ENCODE measurements at places on chromosomes 5 and 9. TPM values are rescaled to one million over a fixed set of nuclear protein-coding genes. Genes with fewer than 3 reads are reported as not detected.

GRCh38 chr9:12993466-12993865, 218.6 kb downstream of the LURAP1L start:
- peak; percentile 95 for DNase-seq
- no peaks in the 10 kb centered on the region for H3K4me1 ChIP-seq
- H3K36me3 ChIP-seq, result no peaks in the 10 kb centered on the region
- H3K27me3 ChIP-seq, result no peaks in the 10 kb centered on the region
- H3K27ac ChIP-seq, result no peak overlapping the region
- H3K4me3 ChIP-seq, result no peak overlapping the region

DNA sequence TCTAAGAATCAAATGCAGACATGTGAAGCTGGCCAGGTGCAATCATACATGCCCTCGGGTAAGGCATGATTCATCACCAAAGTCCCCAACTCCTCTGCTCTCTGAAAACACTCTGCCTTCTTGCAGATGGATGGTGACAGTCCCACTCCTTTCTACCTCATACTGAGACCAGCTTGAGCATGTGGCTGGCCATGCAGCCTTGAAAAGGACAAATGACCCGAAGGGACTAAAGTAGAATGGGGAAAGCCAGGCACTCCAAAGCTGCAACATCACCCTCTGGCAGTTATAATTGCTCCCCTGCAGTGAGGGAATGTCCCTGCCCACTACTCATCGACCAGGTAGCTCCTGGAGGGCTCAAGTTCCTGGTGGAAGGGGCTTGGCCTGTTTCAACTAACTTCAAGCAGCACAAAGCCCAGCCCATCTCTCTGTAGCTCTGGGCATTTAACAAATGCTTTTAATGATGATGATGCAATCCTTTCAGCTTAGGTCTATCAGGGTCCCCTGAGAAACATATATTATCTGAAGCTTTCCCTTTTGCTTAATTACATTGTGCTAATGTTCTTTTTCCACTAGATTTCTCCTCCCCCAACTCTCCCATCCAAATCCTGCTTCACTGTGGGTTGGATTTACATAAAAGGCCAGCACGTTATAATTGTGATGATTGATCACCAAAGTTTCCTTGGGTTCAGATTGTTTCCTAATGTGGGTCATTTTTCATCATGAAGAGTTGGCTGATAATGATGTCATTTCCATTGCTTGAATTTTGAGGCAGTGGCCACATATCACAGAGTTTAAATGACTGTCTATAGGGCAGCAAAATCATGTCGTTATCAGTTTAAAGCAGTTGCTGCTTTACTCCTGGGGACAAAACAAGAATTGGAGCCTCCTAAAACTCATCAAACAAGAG, 436.5 kb upstream of the SLC30A5 start:
- DNase-seq, result peak; percentile 32
- no peaks in the 10 kb centered on the region for H3K27me3 ChIP-seq
- no peaks in the 10 kb centered on the region for H3K36me3 ChIP-seq

DNA sequence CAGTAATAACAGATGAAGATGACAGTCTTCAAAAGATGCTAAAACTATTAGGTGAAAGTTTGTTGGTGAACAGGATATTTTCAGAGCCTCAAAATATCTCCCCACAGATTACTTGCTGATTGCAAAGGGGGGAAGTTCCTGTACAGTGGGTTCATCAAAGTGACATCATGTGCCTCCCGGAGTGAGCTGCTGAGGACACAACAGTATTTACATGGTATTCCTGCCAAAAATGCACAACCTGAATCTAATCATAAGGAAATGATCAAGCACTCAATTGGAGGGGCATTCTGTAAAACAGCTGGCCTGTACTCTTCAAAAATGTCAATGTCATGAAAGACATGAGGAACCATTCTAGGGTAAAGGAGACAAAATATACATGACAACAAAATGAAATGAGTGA, 18.9 kb upstream of the GLIS3 start:
- no peak overlapping the region for H3K4me3 ChIP-seq
- H3K4me1 ChIP-seq, result no peaks in the 10 kb centered on the region
- no peaks in the 10 kb centered on the region for H3K27me3 ChIP-seq
- no peak overlapping the region for H3K27ac ChIP-seq
- no peaks in the 10 kb centered on the region for H3K36me3 ChIP-seq
- DNase-seq, result peak; percentile 74

GRCh38 chr9:131490514-131490913, 12.2 kb upstream of the POMT1 start:
- peaks cover 96% of the 10 kb centered on the region for H3K36me3 ChIP-seq
- H3K4me1 ChIP-seq, result no peaks in the 10 kb centered on the region
- no peak overlapping the region for H3K27ac ChIP-seq
- no peak for DNase-seq

- no peaks in the 10 kb centered on the region for H3K4me1 ChIP-seq
- H3K4me3 ChIP-seq, result no peak overlapping the region
- H3K27me3 ChIP-seq, result no peaks in the 10 kb centered on the region
- no peak for DNase-seq
- H3K27ac ChIP-seq, result no peak overlapping the region
Measured at GRCh38 chr9:116182876-116183275, 29.3 kb downstream of the PAPPA start.

DNA sequence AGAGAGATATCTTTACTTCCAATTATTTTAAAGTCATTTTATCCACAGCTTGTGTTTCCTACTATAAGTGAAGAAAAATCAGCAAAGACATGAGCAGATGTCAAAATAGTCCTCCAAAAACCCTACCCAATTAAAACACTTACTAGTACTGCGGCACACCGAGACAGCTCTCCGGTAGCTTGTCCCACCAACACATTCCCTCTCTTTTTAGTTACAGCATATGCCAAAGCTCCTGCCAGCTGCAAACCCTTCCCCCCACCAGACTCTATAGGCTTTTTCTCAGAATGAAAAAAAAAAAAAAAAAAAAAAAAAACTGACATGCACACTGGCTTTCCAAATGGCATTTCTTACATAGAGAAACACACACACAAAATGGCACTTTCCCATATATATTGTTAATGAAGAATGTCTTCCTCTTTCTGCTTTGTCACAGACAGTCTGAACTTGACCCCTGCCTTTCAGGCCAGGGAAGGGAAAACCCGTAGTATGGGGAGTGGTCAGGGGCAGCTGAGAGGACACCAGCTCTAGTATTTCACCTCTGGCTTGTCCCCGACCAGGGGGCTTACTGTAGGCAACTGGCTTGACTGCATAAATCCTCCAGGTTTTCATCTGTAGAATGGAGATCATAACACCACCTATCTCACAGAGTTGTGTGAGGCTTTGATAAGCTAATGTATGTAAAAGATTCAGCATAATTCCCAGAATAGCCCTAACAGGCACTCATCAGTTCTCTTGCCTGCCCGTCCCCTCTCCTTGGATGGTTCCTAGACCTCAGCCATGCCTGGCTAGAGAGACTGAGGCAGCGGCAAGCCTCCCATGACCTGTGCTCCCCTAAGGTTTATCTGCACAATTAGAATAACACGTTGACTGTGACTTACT, 233.6 kb downstream of the CRB2 start:
- no peak overlapping the region for H3K4me3 ChIP-seq
- H3K4me1 ChIP-seq, result no peaks in the 10 kb centered on the region
- no peaks in the 10 kb centered on the region for H3K27me3 ChIP-seq
- no peak overlapping the region for H3K27ac ChIP-seq
- no peaks in the 10 kb centered on the region for H3K36me3 ChIP-seq

Gene SPATA31D3
- not detected for total RNA-seq

Gene SLC6A19
- not detected for total RNA-seq

DNA sequence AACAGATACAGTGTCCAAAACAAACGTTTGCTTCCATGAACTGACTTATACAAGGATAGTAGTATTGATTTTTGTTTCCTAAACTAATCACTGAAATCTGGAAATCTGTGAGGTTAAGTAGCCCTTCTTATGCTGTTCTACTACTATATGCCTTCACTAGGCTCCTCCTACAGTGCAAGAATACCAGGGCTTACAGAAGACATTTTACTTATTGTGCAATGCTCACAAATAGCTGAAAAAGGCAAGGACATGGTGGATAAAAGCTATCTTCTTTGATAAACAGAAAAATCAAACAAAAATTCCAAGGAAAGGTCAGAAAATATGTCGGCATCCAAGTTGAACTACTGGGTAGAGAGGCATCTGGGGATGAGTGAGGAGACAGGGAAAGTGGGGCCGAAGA, 61.9 kb downstream of the OXCT1 start:
- no peak overlapping the region for H3K4me3 ChIP-seq
- DNase-seq, result no peak
- H3K27ac ChIP-seq, result no peak overlapping the region
- H3K36me3 ChIP-seq, result peaks cover 5% of the 10 kb centered on the region
- no peaks in the 10 kb centered on the region for H3K27me3 ChIP-seq
- no peaks in the 10 kb centered on the region for H3K4me1 ChIP-seq
